ENCODE measurements at places on chromosomes 7 and 10.

DNA sequence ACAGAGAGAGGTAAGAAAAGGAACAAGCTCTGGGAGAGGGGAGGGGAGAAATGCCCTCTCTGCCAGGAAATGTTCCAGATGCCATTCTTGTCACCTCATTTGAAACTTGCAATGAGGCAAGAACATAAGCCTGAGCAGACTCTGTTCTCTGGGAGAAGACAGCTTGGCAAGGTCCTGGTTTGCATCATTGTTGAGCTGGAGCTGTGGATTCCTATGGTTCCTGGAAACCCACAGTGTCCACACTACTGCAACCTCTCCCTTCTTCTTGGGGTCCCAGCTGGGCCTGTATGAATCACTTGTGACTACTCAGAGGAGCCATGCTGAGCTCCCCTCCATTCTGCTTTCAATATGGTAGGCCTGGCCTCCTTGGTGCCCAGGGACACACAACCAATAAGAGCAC lies 60.8 kb upstream of the HECTD2 start:
- DNase-seq: no peak

DNA sequence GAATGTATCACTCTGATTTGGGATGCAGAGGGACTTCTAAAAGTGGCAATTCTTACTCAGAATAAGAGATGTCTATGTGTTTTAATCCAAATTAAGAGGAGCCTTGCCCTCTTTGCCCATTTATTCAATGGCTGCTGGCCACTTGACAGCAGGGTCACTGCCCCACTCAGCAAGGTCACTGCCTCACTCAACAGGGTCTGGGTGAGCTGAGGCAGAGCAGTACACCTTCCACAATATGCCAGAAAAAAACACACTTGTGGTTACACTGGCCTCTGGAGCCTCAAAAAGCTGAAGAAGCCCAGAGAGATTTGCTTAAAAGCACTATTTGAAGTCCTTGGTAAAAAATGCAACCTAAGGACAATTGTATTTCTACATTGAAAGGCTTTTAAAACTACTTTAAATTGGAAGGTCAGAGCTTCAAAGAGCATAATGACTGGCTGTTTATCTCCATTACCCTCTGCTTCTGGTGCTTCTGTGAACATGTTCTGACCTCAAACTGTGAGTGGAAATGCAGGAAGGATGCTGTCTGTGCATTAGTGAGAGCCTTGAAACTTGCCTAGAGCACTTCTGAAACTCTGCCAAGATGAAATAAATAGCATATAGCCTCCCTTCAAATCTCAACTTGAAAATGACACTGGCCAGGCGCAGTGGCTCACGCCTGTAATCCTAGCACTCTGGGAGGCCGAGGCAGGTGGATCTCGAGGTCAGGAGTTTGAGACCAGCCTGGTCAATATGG lies 35.1 kb upstream of the WIPF3 start:
- no peak for DNase-seq

GRCh38 chr7:31336202-31337001 lies 4.1 kb downstream of the NEUROD6 start:
- DNase-seq: no peak

DNA sequence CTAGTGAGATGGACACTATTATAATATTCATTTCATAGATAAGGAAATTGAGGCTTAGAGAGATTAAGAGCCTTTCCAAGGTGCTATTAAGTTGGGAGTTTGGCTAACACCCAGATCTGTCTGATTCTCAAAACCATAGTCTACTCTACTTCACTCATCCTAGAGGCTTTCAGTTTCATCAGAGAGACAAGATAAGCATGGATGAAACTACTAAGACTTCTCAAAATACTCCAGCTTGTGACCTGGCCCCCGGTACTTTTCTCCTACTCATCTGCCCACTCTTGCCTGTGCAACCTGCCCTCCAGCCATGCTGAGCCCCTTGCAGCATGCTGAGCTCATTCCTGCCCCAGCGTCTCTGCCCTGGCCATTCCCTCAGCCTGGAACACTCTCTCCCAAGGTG lies 12.2 kb upstream of the SLC35B4 start:
- no peak for DNase-seq

DNA sequence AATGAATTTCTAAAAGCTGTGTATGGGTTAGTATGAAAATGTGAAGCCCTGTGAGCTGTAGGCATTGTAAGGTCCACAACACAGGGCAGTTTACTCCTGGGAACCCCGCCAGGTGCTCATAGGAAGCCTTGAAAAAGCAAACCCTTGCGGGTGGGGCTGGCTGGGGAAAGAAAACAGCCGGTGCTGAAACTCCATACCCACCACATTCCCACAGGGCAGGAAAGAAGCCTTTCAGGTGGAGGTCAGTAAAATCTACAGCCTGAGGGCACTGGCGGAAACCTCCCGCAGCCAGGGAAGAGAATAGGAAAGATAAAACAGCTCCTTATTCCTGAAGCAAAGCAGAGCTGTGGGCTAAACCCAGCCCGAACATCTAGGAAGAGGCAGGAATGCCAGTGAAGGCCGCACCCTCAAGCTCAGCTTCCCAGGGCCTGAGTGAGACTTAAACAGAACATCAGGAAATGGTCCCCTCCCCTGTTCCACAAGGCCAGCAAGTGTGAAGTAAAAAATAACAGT lies 34.7 kb downstream of the PODXL start:
- DNase-seq: no peak

- no peak for DNase-seq
Measured at GRCh38 chr7:87083865-87084519, 24.5 kb upstream of the ELAPOR2 start.

DNA sequence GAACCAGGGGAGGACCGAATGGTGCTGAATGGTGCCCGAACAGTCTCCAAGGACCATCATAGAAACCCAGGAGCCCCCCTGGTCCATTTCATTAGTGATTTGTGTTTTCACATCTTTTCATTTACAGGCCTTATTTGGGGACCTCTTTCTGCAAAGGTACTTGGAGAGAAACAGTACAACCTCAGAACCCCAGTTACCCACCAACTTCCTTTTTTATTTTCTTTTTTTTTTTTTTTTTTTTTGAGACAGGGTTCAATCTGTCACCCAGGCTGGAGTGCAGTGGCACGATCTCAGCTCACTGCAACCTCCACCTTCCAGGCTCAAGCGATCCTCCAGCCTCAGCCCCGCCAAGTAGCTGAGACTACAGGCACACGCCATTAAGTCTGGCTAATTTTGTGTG lies 13.0 kb upstream of the ELN start:
- no peak for DNase-seq

GRCh38 chr7:155456738-155457543 lies 988 bp upstream of the EN2 start:
- no peak for DNase-seq

- no peak for DNase-seq
Measured at GRCh38 chr10:18397906-18398305, 253.5 kb downstream of the NSUN6 start.

GRCh38 chr10:22900841-22901601 lies 26.8 kb upstream of the ARMC3 start:
- DNase-seq: no peak

DNA sequence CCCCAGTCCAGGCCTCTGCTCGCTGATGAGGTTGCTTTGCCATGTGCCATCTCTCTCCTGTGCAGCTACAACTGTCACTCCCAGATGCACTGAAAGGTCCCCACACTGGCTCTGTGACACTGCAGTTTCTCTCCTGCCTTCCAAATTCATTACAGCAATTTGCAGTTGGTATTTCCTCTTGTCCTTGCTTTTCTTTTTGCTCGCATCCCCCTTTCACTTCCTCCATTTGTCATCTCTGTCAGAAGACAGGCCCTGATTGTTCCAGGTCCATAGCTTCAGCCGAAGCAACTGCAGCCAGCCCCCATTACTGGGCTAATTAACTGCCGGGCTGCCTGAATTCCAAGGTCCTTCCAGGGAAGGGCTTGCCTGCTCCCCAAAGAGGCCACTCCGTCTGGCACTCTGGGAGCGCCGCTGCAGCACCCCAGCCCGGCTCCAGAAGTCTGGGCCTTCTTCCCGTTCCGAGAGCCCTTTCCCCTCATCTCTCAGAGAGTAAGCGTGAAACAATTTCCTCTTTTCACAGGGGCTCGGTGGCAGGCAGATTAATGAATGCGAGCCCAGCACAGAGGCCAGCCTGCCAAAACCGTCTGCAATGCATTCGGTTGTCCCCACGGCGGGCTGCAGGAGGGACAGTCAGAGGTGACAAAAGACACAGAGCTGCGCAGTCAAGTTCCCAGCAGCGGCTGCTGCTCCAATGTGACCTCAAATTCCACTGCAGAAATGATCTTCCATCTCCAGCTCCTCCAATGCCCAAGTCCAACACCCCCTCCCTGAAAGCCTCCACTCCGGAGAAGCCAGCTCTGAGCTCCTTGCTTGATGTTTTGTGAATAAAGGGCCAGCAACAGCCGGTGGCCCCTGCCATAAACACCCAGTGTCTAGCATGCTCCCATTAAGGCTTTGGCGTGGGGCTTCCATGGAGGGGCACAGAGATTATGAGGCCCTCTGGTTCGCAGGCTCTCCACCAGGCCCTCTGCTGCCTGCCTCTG lies 279.4 kb upstream of the HABP2 start:
- no peak for DNase-seq

DNA sequence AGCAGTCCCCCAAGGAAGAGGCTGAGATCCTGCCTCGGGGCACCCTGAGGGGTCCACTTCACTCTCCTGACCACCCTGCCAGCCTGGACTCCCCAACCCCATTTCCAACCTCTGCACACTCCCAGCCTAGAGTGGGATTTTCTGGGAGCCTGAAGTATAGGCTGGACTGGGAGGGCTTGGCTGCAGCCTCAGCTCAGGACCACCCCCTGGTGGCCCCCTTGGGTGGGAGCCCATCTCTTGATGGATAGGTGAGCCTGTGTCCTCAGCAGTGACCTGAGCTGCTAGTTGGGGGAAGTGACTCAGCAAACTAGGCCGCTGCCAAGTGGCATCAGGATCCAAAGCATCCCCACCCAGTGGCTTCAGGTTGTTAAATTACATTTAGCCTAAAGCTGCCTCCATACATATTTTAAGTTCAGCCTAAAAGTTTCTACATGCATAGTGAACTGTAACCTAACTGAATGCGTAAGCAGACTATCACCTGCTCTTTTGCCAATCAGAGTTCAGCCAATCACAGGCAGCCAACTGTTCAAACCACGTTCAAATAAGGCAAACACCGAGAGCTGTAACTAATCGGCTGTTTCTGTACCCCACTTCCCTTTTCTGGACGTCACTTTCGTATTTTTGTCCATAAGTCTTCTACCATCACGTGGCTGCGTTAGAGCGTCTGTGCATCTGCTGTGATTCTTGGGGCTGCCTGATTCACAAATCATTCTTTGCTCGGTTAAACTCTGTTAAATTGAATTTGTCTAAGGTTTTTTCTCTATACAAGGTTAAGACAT lies 144.0 kb downstream of the PLPP4 start:
- DNase-seq: no peak

- no peak for DNase-seq
Measured at GRCh38 chr10:24208661-24209431, at the start of gene KIAA1217. TSS of gene KIAA1217 (plus strand) at chr10:24209138. CDS start at chr10:24209194, 56 bp downstream.

- DNase-seq: no peak
Measured at GRCh38 chr7:137934941-137935883, 66.7 kb downstream of the CREB3L2 start.

- DNase-seq: no peak
Measured at GRCh38 chr7:40219917-40220316, 85.1 kb downstream of the SUGCT start.

GRCh38 chr10:90180886-90181691 lies 479.7 kb downstream of the KIF20B start:
- no peak for DNase-seq

DNA sequence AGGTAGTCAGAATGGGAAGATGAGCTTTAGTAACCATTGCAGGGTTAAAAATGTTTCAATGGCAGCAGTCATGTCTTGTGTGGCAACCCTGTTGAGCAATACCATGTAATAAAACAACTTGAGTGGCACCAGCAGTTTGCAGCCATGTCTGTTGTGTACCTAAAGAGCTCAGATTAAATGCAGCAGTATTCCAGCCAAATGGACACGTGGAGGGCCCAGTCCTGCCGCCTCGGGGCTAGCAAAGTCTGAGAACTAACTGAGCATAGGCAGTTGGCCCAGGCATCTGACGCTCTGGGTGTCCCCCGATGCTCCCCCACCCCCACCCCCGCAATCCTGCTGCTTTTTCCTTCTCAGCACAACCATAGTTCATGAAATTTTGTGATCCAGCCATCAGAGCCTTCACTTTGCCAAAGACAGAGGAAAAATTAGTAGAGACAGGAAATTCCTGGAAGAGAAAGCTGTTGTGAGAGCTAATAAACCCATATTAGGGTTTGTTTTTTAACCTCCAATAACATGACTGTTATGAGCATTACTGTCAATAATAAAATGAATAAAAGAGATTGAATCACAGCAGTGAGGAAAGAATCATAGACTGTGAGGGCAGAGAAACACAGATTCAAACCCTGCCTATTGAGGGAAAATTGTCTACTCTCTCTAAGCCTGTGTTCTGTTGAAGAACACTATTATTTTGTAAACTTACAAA lies 220.6 kb upstream of the RHOBTB1 start:
- DNase-seq: no peak

DNA sequence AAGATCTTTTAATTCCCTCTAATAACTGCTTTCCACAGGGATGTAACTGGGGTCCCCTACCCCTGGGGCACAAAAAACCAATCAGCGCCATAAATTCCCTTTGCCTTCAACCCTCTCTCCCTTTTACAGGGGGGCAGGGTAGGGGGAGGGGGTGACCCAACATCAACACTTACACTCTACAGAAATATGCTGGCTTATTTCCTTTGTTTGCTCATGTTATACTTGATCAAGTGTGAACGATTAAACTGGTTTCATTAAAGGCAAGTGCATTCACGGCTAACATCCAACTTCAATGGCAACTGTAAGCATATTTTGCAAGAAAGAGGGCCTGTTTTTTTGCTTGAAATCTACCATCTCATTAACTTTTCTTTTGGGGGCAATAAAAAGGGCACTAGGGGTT lies 2.9 kb downstream of the CTBP2 start:
- no peak for DNase-seq

GRCh38 chr7:67554986-67555385 lies 558.4 kb downstream of the TYW1 start:
- no peak for DNase-seq

DNA sequence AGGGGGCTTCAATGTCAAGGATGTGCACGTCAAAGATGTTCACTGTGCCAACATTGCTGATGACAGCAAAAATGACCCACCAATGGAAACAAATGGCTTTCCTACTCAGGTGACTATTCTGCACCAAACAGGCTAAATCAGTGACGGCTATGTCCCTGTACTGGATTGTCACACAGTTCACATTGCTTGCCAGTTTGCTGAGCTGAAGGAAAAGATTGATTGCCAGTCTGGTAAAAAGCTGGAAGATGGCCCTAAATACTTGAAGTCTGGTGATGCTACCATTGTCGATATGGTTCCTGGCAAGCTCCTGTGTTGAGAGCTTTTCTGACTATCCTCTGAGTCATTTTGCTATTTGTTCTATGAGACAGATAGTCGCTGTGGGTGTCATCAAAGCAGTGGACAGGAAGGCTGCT lies 202.2 kb upstream of the ETV1 start:
- DNase-seq: no peak

DNA sequence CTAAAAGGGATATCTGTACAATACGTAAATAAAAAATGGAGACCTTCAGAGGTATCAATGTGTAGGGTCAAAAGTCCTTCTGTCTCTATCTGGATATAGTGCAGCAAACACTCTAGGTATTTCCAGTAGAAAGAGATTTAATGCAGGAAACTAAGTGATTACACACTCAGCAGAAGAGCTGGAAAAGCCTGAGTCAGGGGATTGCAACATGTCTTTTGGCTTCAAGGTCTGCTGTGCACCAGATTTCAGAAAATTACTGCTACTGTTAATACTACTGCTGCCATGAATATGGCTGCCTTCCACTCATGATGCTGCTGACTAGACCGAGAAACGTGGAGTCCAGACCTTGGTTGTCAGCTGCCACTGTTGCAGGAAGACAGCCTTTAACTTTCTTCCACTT lies 94.9 kb upstream of the DLX6 start:
- DNase-seq: no peak

- DNase-seq: no peak
Measured at GRCh38 chr10:22911889-22912762, 15.7 kb upstream of the ARMC3 start.
